ENCODE measurements at places on chromosomes 5 and 9.

GRCh38 chr5:171528865-171529614, 109.6 kb downstream of the FGF18 start:
- no peak for DNase-seq

DNA sequence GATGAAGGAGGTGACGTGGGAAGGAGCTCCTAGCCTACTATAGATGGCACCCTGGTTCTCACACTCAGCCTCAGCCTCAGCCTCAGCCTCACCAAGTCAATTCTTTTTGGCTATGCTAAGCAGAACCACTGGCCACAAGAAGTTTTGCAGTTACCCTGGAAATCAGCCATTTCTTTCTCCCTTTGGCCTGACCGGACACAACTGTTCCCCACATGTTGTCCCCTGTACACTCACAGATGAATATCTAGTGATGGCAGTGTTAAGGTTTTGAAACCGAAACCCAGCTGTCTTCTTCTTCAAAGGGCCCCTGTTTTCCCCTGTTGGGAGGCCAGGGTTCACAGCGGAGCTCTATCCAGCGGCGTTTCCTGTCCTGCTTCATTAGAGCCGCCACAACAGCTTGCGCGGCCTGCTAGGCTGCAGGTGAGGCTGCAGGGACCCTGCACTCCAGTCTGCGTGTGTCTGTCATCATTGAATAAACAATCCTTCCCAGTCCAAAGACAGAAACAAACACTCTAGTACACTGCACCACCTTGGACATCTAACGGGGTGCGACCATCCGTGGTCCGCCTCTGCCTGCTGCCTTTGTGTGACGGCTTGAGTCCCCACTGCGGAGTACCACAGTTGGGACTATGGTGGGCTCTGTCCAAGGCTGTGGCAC, 250.5 kb downstream of the DENND1A start:
- no peak for DNase-seq

DNA sequence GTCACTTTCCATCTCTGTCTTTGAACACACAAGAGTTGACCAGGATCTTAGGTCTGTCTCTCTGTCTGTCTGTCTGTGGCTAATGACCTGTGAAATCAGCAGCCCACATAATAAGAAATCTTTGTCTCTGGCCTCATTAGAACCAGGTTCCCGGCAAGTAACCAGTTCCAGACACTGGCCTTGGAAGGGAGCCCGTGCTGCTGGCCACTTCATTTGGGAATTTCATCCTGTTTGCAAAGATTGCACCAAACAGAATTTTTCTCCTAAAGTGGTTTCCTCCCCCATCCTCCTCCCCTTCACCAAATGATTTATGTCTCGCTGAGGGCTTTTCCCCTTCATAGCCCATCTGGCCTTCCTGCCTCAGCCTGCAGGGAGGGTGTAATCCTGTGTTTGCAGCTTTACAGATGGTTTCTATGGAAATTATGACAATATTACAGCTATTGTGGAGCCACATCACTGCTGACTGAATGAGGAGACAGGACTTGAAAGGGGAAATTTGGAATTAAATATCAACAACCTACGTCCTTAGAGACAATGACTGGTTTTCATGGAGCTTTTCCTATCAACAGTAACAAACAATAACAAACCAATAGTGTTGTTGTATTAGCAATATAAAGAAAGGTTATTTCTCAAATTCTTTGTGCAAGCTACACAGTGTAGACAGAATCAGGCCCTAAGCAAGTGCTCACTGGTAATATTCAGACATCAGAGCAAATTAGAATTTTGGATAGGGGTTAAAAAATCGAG, 25.7 kb downstream of the DPYSL3 start:
- DNase-seq = no peak

DNA sequence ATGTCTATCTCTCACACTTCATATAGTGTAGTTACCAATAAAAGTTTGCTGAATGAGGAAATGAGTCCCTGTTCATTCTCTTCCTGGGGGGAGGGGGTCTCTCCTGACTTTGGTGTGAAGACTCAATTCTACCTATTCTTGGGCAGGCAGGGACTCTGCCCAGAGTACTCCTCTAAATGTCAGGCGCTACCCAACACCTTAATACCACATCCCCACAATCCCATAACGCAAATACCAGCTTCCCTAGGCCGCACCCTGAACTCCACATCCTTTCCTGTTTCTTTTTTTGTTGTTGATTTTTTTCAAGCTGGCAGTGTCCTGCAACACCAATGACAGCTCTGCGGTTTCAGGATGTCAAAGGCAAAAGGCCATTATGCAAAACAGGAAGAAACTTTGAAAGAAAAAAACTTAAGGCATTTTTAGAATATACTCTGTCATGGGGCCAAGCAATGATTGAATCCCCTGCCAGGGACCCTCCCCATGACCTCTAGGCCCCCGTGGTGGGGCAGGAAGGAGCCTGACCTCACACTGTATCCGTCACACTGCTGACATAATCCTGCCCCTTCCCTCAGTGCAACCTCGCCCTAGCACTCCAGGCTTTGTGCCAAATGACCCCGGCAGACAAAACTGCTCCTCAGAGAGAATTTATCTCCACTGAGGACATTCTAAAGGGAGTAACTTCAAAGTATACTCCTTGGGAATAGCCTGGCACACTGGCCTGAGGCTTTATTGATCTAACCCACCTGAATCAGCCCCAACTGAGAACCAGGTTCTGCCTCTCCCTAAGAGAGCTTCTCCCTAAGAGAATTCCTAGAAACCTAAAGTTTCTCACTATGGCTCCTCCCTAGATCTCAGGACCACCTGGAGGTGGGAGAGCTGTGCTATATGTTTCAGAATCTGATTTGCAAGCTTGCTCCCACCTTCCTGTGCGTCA, 8.0 kb downstream of the B4GALT1 start:
- no peak for DNase-seq

DNA sequence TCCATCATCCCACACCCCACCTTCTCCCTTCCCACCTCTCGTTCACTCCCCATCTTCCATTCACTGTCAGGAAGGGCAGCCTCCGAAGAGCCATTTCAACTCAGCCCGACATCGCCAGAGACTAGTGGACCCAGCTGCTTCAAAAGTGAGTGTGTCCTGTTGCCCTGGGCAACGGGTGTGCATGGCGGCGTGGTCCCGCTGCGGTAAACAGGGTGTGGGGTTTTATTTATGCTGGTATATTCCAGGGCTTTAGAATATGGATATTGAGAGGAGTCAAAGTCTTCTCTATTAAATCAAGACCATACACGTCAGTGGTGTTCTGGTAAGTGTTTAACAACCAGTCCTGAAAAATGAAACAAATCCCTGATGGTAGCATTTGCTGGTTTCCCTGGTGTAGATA, 274.5 kb downstream of the MAST4 start:
- DNase-seq = no peak

DNA sequence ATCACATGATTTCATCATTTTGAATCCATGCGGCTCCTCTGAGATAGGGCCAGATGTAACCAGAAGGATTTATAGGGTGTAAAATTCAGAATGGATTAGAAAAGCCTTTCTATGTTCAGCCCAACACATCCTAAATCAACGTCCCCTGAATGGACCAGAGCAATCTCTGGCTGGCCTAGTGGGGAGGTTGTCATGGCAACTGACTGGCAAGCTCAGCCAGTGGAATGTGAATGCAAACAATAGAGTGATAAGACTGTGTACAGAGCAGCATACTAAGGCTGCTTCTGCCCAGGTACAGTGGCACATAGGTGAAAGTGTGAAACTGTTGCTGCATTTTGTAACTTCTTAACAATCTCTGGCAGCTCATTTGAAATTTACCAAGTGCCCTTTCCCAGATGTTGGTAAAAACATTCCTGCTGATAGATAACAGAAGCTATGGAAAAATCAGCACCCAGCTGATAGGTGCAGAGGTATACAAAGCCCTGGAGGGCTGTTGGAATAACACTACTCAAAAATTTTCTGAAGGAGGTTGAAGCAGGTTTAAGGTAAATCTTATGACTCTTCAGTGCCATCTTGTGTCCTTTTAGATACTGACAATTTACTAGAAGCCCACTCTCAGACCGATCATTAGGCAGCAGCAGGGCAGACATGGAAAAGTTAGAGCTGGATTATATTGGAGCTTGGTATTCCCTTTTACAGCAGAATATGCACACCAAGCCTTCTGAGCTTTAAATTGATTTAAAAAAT, 267.2 kb downstream of the RAB3C start:
- DNase-seq = peak; percentile 82

DNA sequence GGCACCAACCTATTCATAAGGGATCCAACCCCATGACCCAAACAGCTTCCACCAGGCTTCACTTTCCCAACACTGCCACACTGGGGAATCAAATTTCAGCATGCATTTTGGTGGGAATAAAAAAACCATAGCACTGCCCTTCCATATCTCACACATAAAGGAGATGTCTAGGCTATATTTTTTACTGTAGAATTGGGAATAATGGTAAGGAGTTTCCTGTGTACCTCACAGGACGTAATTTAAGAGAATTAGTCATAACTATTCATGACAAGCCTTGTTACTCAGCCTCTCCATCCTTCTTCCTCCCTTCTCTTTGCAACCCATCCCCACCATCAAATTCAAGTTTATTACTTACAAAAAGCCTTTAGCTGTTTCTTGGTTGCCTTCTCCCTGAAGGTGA, 352.1 kb downstream of the MLLT3 start:
- no peak for DNase-seq

DNA sequence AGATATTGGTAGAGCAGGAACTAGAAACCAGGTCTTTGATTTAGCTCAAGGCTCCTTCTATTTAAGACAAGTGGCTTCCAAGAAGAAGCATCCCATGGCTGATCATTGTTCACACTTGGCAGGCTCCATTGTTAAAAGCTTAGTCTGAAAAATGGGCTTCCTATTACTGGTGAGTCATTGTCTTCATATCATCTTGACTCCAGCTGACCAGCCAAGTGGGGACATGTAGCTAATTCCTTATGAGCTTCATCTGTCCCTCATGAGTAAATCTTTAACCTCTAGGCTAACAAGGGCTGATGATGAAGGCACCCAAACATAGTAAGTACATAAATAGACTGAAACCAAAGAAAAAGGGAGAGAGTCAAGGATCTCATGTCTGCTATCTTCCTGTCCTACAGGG, 530.3 kb upstream of the KLF4 start:
- no peak for DNase-seq

- no peak for DNase-seq
These were observed 12.2 kb upstream of the SLC44A1 start for GRCh38 chr9:105232207-105232606.

DNA sequence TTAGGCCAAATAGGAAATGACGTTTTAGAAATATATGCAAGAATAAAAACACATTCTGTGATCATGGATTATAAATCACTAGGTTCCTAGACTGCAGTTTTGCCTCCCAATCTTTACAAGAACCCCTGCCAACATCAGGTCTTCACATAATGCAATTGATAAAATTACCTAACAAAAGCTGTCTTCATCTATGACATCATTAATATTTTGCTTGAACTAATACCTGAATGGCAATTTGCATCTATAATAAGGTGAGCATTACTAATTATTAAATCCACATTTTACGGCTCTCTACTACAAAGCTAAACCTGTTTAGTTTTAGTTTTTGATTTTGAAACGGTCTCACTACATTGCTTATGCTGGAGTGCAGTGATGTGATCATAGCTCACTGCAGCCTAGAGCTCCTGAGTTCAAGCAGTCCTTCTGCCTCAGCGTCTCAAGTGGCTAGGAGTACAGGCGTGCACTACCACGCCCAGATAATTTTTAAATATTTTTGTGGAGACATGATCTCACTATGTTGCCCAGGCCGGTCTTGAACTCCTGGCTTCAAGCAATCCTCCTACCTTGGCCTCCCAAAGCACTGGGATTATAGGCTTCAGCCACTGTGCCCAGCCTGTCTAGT, 218.0 kb downstream of the MLLT3 start:
- DNase-seq = no peak

DNA sequence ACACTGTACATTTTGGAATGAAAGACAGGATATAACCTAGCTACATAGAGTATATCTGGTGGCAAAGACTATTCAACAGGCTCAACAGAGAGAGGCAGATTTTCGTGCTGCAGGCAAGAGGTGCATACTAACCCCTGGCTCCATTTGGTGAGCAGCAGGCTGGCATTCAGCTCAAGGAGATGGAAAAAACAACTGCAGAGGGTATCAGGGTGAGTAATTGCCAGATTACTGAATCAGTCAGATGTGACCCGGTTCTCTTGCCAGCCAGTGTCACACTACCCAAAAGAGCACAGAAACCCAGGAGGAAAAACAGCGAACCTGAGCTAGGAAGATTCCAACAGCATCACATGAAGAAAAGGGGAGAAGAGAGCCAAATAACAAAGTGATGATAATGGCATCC, 130.4 kb upstream of the PRLR start:
- DNase-seq = no peak

- peak; percentile 10 for DNase-seq
These were observed 48.2 kb upstream of the ENTREP1 start for GRCh38 chr9:69276775-69277174.

GRCh38 chr5:124195411-124195810, 551.0 kb downstream of the ZNF608 start:
- no peak for DNase-seq

DNA sequence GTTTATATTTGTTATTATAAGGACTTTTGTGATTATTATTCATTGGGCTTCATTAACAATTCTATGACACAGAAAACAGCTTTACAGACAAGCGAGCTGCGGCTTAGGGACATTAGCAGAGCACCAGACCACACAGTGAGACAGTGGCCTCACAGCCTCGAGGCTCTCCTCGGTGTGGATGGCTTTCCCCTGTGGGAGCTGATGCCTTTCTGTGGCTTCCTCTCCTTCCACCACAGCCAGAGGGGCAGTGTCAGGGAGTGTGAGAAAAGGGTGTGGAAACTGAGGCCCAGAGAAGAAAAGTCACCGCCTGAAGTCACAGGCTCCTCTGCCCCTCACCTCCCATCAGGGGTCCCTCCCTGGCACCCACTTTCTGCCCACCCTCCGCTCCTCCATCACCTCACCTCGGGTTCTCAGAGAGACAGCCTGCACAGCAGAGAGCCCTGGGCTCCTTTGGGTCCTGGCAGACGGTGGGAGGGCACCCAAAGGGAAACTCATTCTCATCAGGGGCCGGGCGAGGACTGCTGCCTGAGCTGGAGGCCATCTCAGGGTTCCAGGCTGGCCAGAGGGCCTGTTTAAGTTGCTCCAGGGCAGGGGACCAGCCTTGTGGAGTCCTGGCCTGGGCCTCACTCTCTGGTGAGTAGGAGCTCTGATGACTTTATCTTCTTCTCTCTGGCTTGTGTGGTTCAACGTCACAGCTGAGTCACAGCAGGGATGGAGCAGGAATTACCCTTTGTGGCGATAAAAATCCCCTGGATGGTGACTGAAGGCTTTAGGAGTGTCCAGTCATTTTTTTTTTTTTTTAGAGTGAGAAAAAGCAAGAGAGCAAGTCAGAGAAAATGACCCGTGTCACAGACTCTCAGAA, 830 bp downstream of the TRAF1 start:
- no peak for DNase-seq
